ENCODE measurements at places on chromosomes 2 and 18.

- peak; percentile 80 for DNase-seq
These were observed at the start of gene MAP4K3 for GRCh38 chr2:39436592-39437521. TSS of gene MAP4K3 (minus strand) at chr2:39437285. CDS start at chr2:39436987, 298 bp downstream.

DNA sequence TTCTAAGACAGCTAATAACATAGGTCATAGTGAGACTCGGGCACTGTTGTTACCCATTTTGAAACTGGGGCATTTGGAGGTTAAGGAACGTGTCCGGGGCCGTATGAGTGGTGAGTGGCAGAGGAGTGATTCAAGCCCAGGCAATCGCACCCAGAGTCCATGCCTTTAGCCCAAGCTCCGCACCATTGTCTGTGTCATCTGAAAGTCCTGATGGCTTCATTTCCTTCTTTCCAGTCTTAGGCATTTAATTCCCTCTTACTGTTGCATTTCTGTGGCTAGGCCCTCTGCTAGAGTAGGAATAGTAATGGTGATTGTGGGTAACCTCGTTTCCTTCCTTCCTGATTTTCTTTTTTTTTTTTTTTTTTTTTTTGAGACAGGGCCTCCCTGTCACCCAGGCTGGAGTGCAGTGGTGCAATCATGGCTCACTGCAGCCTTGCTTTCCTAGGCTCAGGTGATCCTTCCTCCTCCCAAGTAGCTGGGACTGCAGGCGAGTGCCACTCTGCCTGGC, 49.8 kb upstream of the ASB1 start:
- DNase-seq: no peak

GRCh38 chr2:201816657-201817575, 10.6 kb downstream of the CDK15 start:
- DNase-seq: no peak

GRCh38 chr18:72700961-72701710, 157.0 kb upstream of the CBLN2 start:
- DNase-seq: no peak

- DNase-seq: no peak
These were observed 9.1 kb downstream of the SP9 start for GRCh38 chr2:174343623-174344455.

DNA sequence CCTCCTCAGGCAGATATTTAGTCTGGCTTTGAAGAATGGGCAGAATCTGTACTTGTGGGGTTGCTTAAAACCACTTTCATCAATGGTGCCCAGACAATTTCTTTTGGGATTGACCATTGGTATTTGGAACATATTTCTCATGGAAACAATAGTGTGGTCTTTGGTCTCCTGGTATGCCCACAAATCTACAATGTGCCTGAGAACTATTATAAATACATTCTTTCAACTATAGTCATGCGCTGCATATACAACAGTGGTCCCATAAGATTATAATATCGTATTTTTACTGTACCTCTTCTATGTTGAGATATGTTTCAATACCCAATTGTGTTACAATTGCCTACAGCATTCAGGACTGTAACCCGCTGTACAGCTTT, 34.8 kb upstream of the PPP4R1 start:
- no peak for DNase-seq

GRCh38 chr18:54857499-54857898, 29.2 kb downstream of the RAB27B start:
- no peak for DNase-seq

GRCh38 chr2:191666732-191667131, 11.2 kb upstream of the NABP1 start:
- DNase-seq: no peak

DNA sequence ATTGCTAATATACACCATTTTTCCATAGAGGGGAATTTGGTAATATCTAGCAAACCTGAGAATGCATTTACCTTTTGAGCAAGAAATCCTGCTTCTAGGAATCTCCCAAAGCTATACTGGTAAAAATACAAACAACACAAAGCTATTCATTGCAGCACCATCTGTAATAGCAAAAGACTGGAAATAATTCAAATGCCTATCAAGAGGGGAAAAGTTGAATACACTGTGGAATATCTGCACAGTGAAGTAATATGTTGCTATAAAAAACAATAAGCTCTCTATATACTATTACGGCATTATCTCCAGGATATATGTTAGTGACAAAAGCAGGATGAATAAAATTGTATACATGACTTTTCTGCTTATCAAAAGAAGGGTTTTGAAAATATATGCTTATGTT, 112.3 kb upstream of the CHAC2 start:
- DNase-seq: no peak

- DNase-seq: no peak
These were observed 68.8 kb upstream of the SERTAD2 start for GRCh38 chr2:64722291-64723044.

Measured in stimulated activated CD4-positive, alpha-beta T cell treated with anti-CD3 and anti-CD28 coated beads, Interleukin-4, amount 100 ng/mL, for 48 hours (primary cell).